ENCODE measurements at places on chromosomes 7 and 10. TPM values are rescaled to one million over a fixed set of nuclear protein-coding genes. Genes with fewer than 3 reads are reported as not detected.

GRCh38 chr7:17598846-17599245 is 300.4 kb downstream of the AHR start:
- DNase-seq, result no peak

DNA sequence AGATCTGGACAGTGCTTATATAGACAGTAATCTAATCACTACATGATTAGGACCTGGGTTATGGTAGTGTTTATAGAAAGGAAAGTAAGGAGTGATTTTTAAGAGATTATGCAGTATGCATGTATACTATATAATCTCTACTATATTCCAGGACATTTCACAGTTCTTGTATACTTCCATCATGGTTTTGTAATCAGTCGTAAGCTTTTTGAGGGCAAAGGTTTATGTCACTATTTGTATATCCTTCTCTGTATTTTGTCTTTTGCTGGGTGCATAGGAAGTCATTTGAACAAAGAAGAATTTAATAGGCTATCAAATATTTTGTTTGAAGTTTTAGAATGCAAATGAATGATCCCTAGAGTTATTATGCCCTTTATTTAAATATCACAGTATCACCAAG is 39.2 kb downstream of the RSBN1L start:
- DNase-seq, result no peak

DNA sequence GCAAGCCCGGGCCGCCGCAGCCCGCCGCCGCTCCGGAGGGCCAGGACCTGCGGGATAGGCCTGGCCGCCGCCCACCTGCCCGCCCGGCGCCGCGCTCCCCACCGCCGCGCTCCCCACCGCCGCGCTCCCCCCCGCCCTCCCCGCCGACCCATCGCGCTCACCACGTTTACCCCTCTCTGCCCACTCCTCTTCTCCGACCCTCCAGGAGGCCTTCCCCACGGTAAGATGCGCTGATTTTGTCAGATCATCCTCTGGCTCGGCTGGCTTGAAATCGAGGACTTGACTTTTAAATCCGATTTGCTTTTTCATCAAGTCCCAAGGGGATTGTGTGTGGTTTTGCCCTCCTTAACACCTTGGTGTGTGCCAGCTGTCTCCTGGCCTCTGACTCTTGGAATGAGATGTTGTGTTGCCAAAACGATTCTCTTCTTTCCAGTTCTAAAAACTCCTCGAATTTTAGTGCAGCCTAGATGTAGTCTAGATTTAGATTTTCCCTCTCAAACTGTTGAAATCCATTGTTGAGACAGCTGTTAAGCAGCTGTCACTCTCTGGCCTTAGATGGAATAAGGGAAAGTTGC is 738 bp downstream of the POM121 start:
- no peak for DNase-seq

DNA sequence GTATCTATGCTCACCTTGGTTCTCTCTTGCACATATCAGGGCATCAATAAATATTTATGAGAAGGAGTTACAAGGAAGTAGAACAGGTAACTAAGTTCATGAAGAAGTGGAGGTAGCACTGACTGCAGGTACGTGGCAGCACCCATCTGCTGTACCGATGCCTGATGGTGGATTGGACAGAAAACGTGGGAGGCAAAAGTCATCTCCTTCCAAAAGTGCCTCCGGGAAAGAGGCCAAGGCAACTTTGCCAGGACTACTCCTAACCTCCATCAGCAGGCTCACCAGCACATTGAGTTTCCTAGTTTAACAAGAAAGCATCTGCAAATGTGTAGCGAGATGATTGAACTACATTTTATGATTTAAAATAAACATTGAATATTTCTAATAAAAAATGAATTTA is 248.8 kb downstream of the ANKRD7 start:
- DNase-seq, result no peak

GRCh38 chr10:122161795-122162194 is 109.3 kb upstream of the BTBD16 start:
- DNase-seq, result no peak

DNA sequence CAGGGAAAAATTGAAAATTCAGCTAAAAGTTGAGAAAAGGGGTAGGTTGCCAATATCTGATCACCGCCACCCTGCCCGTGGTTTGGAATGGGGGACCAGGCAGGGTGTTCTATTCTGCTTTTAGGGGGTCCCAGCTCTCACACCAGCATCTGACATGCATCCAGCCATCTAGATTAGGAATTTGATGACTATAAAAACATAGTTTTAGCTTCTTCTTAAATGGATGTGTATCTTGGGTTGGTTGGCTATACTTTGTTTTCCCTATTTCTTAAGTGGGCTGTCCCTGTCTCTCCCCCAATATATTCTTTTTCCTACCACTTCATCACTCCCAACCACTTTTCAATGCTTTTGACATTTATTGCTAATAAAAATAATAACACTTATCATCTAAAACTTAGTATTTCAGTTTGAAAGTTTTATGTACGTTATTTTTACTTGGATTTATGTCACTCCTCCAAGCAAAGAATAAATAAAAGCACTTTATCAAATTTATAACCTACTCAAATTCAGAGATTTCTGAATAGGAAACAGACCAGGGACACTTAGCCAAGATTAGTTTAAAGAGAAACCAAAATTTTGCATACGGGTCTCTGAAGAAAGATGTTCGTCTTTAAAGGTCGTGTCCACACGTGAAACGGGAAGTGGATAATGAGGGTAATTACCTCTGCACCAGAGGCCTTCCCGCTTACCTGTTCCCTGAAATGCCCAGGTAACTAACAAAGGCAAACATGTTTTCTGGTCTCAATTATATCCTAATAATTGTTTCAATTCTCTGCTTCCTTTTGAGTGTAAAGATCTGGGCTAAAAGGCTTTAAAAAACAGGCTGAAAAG is 233.2 kb upstream of the AUTS2 start:
- DNase-seq, result no peak

GRCh38 chr10:86001521-86001920 is 365.1 kb downstream of the GRID1 start:
- no peak for DNase-seq

- no peak for DNase-seq
These were observed 2.0 kb downstream of the EVX1 start for GRCh38 chr7:27244488-27245123.

DNA sequence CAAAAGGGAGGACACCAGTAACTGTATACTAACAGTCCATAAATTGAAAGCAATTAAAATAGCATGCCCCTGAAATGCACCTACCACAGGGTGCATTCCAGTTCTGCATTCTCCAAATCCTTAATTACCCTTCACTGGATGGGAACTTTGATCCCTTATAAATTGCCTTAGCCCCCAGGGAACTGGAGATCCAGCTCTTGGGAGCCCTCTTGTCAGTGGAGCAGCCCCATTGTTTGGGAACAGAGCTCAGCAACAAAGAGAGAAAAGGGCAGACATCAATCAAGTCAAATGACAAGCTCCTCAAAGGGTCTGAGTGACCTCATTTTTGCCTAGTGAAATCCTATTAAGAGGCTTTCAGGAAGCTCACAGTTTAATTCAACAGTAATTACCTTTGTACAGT is 472.6 kb downstream of the XPNPEP1 start:
- no peak for DNase-seq

DNA sequence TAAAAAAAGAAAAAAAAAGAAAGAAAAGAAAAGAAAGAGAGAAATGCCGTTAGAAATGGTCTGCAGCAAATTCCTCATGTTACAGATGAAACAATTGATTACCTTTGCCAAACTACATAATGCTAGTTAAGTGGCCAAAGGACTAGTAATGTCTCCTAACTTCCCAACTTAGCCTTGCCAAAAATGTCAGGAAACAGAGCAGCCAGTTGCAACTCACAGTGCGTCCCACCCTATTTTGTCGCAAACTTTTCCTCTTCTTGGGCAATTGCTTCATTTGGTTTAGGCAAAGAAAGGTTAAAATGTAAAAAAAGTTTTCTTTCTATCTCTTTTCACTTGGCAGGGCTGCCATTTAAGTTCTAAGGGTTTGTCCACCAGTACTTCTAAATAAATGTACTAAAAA is 53.1 kb downstream of the APBB1IP start:
- no peak for DNase-seq

- no peak for DNase-seq
These were observed 55.6 kb upstream of the KMT2E start for GRCh38 chr7:104958371-104958865.

DNA sequence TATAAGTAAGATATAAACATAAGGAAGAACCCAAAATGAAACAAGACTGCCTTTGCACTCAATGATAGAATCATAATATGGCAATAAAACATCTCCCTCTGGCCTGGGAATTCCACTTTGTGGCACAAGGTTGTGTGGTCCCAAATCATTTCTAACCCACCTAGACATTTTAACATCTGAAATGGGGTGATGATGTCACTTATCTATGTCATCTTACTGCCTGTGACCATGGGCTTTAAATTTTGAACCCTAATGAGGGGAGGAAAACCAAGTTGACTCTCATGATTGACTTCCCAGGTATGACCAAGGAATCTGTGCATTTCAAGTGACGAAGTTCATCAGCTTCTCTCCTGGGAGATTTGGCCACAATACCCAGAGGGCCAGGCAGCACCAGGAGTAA is 24.5 kb upstream of the ACSM6 start:
- no peak for DNase-seq

- no peak for DNase-seq
These were observed 62.6 kb downstream of the MEST start for GRCh38 chr7:130554481-130554880.

- no peak for DNase-seq
These were observed 228.5 kb downstream of the CDK14 start for GRCh38 chr7:90824386-90825307.

GRCh38 chr7:30888747-30889146 is 22.9 kb upstream of the AQP1 start:
- no peak for DNase-seq

DNA sequence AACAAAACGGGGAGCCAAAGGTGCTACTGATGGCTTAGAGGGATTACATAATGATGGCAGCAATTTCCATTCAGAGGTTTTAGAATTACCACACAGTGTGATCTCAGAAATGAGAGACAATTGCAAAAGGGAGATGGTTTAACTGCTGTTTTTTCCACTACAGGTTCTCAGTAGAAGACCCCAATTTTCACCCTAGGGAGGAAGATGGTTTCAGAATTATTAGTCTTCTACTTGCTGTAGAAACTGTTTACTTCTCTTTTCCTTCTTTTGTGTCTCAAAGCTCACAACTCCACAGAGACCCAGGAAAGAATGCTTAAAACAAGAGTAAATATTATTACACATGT is 226.5 kb downstream of the INHBA start:
- DNase-seq, result no peak

DNA sequence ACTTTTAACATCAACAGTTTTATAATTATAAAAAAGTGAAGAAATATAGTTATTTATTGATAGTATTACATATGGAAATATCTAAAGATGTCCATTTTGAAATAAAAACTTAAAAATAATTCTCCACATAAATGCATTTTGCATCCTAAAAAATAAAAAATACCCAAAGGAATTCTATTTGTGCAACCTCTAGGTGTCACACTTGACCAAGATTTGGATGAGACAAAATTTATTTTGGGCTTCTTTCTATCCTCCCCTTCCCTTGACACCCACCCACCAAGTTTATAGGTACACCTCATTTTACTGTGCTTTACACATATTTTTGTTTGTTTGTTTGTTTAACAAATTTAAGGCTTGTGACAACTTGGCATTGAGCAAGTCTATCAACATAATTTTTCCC is 3.3 kb upstream of the THSD7A start:
- DNase-seq, result no peak

Gene CRHR2
- total RNA-seq, result not detected

Gene UNCX
- not detected for total RNA-seq

Gene PIP
- total RNA-seq, result not detected

Gene ZNF777
- total RNA-seq, result 19.5 TPM

All from activated T-cell treated with anti-CD3 and anti-CD28 coated beads, Interleukin-2, amount 50 U/mL, for 72 hours (primary cell).